Stimulated activated CD8-positive, alpha-beta memory T cell treated with anti-CD3 and anti-CD28 coated beads, Interleukin-2, amount 100 ng/mL, for 48 hours (primary cell): ENCODE measurements at places on chromosomes 4 and X.

DNA sequence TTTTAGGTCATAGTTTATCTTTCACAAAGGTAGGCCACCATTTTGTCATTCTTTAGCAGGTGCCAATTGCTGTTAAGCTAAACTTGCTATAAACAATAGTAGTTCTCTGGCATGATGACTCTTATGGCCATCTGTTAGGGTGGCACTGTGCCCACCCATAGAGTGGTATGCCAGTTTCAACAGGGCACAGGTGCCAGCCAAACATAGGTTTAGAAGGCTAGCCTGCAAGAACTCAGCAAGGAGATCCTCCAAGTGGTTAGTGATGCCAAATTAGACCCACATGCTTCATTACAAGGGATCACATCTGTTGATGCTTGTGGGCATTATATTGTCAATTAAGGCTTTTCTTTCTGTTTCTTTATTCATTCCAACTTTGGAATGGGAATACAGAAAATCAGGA is 204.5 kb downstream of the FMR1NB start:
- DNase-seq, result no peak

GRCh38 chr4:1299301-1299860 is 9.7 kb downstream of the MAEA start:
- DNase-seq, result no peak

- no peak for DNase-seq
These were observed 103.5 kb downstream of the MID1 start for GRCh38 chrX:10516781-10517322.

DNA sequence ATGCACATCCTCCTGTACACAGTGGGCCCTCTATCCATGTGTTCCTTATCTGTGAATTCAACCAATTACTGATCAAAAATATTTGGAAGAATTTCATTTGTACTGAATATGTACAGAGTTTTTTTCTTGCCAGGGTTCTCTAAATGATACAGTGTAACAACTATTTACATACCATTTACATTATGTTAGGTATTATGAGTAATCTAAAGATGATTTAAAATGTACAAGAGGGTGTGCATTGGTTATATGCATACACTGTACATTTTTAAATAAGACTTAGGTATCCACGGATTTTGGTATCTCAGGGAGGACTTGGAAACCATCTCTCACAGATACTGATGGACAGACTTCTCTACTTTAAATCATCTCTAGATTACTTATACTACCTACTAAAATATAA is 1333.9 kb downstream of the PCDH18 start:
- no peak for DNase-seq
